ENCODE measurements at places on chromosomes 11 and 22.

DNA sequence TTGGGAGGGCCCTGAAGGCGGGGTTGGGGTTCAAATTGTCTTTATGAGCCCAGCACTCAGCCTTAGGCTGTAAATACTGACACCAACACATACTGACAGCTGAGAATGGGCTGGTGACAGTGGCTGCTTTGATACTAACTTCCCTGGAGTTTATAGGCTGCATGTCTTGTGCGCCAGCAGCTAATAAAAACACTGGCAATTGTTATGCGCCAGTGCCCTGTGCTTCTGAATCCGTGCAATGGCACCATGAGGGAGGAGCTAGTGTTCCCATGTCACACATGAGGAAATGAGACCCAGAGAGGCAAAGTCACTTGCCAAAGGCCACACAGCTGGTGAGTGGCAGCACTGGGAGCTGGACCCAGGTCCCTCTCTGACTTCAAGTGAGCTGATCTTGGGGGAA lies 23.8 kb downstream of the SHISAL1 start:
- no peak for DNase-seq

- no peak for DNase-seq
Measured at GRCh38 chr11:134283461-134284230, 7.5 kb downstream of the GLB1L3 start.

GRCh38 chr11:4862447-4863236 lies 13.6 kb upstream of the OR51S1 start:
- no peak for DNase-seq

GRCh38 chr22:37188901-37189466 lies 937 bp upstream of the C1QTNF6 start:
- DNase-seq: no peak

DNA sequence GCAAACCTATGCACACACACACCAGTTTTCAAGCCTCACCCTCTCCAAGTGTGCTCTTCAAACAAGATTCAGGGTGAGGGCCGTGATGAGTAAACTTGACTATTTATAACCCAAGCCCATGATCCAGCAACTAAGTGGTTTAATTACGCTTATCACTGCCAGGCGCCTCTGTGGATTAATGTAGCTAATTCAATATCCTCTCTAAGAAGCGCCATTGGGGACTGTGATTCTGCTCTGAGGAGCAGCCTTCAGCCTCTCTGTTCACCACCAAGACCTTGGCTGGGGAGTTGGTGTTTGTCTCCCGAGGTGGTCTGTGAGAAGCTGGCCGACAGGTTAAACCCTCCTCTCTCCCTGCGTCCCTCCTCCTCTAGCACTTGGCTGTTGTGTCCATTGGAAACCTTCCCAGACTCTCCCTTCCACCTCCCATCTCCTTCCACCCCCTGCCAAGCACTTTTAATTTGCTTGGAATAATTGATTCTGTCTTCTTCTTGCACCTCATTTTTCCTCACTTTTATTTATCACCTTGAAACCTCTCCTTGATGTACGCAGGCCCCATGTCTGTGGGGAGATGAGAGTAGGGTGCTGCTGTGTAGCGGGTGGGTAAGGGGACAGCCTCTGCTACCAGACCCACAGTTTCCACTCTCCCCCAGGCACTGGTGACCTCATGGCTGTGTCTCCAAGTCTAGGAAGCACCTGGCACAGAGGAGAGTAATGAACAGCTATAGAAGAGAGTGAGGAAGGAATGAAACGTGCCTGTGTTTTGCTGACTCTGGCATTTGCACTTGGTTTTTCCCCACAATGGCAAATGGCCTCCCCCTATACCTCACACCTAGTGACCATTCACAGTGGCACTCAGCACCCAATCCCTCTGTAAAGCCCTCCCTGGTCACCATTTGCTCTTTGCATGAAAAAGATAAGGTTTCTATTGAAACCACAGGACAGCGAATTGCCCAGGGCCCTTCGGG lies 236.6 kb downstream of the GRIK4 start:
- DNase-seq: no peak

- DNase-seq: no peak
Measured at GRCh38 chr22:36323182-36323854, 64.4 kb downstream of the MYH9 start.

GRCh38 chr11:100695911-100696310 lies 8.8 kb downstream of the ARHGAP42 start:
- no peak for DNase-seq

DNA sequence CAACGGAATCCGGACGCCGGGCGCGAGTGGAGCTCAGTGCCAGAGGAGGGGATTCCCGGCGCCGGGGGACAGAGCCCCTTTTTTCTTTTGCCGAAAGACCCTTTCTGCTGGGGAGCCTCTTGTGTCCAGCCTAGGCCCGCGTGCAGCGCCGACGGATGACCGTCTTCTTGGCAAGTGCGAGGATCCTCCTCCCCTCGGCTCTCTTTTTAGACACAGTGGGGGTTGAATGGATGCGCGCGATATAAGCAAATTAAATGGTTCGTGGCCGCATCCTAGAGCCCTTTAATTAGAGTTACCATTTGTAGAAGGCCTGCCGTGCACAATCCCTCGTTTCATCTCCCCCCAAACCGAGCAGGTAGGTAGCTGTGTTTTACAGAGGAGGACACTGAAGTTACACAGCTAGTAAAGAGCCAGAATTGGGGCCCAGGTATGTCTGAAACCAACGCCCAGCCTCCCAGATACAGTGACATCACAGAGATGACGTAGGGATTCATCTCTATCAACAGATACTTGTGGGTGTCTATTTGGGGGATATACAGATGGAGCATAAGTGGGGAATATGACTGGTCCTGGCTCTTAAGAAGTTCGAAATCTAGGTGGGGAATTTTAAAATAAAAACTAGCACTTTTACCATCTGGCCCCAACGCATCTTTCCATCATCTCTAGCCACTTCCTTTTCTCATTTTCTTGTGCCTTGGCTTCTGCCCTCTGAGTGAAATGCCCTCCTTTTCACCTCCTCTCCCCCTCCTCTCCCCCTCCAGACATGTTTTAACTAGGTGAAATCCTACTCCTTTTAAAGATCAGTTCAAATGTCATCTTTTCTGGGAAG lies 875 bp downstream of the TCP11L1 start:
- no peak for DNase-seq

GRCh38 chr11:33980897-33981296 lies 70.6 kb upstream of the CAPRIN1 start:
- no peak for DNase-seq

GRCh38 chr22:37419969-37420685 lies 7.2 kb downstream of the ELFN2 start:
- DNase-seq: no peak

- DNase-seq: peak; percentile 44
Measured at GRCh38 chr22:35821654-35822053, 104.0 kb downstream of the APOL5 start.

DNA sequence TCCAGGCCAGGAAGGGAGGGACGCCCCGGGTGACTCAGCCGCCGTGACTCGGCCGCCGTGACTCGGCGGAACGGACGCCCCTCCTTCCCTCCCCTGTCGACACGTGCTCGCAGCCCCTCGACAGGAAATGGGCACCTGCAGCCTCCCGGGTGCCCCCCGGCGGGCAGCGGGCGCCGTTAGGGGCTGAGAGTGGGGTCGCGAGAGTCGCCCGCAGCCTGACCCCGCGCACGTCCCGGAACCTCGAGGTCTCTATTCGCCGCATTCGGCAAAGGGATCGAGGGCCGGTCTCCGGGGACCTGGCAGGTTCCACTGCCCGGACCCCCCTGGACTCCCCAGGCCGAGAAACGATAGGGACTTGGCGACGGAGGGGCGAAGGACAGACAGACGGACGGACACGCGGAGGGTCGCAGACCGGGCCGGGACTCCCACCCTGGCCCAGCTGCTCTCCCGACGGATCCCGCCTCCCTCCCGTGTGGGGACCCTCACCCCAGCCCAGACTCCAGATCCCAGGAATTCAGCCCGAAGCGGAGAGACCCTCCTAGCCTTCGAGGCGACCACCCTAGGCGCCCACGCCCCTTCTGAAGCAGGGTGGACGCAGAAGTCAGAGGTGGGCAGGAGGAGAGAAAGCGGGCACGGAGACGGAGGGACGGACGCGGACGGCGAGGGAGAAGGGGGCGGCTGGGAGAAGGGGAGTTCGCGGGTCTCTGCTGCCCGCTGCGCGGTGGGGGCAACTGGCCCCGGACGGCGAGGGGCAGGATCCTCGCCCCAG lies 648 bp downstream of the FOSL1 start:
- DNase-seq: peak; percentile 57

GRCh38 chr11:64687643-64688533 lies 35.1 kb downstream of the NRXN2 start:
- no peak for DNase-seq

GRCh38 chr11:8217926-8218325 lies 45.8 kb downstream of the LMO1 start:
- DNase-seq: no peak

DNA sequence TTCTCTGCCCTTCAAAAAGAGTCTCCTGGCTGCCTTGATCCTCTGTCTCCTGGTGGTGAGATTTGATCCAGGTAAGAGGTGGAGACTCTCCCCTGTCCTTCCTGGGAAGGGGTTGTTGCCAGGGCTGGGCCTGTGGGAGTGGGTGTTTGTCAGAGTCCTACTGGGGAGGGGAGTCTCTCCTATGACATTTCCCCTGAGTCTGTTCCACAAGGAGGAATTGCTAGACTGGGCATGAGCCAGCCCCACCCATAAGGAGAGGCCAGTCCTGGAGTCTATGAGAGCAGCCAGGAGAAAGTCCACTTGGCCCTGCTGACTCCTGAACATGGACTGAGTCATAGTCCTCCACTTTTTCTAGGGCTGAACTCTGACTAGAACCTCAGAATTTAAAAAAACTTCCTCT lies 7.4 kb downstream of the PEX26 start:
- DNase-seq: peak; percentile 77

DNA sequence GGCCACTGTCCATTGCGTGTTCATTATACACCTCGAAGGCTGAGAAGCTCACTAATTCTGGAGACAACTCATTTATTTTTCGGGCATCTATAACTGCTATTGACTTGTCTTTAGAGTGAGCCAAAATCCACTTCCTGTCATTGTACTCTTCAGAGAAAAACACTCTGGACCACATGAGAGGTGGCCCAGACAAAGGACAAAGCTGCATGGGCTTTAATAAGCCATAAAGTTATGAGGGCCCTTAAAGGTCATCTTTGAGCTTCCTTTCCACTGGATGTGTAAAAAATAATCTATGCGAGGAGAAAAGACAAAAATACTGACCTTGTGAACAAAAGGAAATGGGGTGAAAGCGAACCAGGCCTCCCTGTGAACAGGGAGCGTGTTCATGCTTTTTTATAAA lies 63.5 kb upstream of the ZC3H12C start:
- DNase-seq: no peak

- no peak for DNase-seq
Measured at GRCh38 chr11:71931245-71931602, 2.4 kb downstream of the RNF121 start.
